Psoas muscle (tissue), 8 donors: ENCODE measurements at places on chromosomes 12 and 14. TPM values are rescaled to one million over a fixed set of nuclear protein-coding genes. Genes with fewer than 3 reads are reported as not detected.

- no peaks in the 10 kb centered on the region for H3K4me1 ChIP-seq
- H3K4me3 ChIP-seq: no peak overlapping the region
- no peaks in the 10 kb centered on the region for H3K27me3 ChIP-seq
- no peaks in the 10 kb centered on the region for H3K36me3 ChIP-seq
- H3K27ac ChIP-seq: no peak overlapping the region
Observed at GRCh38 chr14:37241198-37241597, 43.5 kb downstream of the MIPOL1 start.

GRCh38 chr12:64255249-64255648, 33.2 kb upstream of the KICS2 start:
- H3K27me3 ChIP-seq: no peaks in the 10 kb centered on the region
- DNase-seq: no peak
- no peaks in the 10 kb centered on the region for H3K36me3 ChIP-seq
- H3K4me3 ChIP-seq: no peak overlapping the region

DNA sequence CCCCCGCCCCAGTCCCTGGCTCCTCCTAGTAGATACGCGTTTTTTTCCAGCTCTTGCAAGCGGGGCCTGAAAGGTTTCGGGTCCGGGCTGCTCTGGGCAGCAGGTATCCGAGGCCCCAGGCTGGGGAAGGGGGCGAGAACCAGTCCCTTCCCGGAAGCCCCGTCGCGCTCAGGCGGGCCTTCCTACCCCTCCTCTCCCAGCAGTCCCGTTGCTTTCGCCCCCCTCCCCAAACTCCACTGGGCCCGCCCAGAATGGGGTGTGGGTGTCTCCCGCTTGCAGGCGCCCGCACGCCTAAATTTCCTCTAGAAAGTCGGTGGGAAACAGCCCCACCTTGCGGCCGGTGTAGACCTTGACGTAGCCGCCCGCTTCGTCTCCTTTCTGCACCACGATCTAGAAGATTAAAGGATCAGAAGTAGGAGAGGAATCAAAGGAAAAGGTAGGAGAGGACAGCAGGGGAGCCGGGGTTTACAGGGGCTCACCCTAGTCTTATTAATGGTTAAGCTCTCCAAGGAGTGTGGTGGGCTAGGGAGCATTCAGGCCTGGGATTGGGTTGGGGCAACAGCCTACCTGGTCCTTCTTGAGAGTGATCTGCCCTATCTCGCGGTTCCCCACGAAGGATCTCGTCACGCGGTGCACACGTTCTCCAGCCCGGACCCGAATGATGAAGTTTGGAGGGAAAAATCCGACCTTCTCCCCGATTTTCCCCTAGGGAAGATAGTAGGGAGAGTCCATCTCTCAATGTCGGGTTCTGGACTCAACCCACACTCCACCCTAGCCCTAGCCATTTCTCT, 7.3 kb downstream of the STAC3 start:
- peaks cover 67% of the 10 kb centered on the region for H3K4me1 ChIP-seq
- peaks cover 5% of the 10 kb centered on the region for H3K27me3 ChIP-seq
- H3K27ac ChIP-seq: peak overlapping the region; percentile 68
- peaks cover 54% of the 10 kb centered on the region for H3K36me3 ChIP-seq
- peak; percentile 81 for DNase-seq

DNA sequence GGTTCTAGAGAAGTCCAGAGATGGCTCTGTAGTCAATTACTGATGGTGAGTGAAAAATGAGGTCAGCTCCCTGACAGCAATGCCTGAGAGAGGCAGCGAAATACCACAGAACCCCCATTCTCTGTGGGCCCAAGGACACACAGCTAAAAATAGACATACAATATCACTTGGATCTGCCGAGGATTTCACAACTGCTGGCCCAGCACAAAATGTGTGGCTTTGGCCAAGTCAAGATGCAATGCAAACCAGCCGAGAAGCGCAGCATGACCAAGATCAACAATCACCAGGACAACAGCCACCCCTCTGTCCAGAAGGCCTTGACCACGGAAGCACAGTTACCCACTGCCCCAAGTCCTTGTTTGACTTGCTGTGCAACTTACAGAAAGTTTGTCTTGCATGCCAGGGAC, 52.2 kb downstream of the CKAP4 start:
- no peaks in the 10 kb centered on the region for H3K36me3 ChIP-seq
- no peaks in the 10 kb centered on the region for H3K27me3 ChIP-seq
- peak overlapping the region; percentile 62 for H3K27ac ChIP-seq
- H3K4me3 ChIP-seq: no peak overlapping the region
- DNase-seq: peak; percentile 91
- peaks cover 46% of the 10 kb centered on the region for H3K4me1 ChIP-seq

DNA sequence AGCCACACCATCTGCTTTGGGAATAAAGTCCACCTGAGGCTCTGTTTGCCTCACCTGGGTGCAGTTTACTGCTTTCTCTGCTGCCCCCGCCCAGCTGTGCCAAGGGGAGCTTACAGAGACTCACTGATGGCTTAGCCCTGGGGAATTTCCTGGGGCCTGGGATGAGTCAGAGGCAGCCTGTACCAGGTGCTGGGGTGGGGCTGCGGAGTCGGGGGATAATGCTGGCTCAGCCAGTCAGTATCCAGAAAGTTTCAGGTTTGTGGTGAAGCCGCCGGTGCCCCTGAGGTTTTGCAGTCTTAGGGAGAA, 22.3 kb downstream of the PLEKHG3 start:
- H3K27ac ChIP-seq: no peak overlapping the region
- H3K4me3 ChIP-seq: no peak overlapping the region
- H3K27me3 ChIP-seq: no peaks in the 10 kb centered on the region
- no peak for DNase-seq
- peaks cover 15% of the 10 kb centered on the region for H3K36me3 ChIP-seq

DNA sequence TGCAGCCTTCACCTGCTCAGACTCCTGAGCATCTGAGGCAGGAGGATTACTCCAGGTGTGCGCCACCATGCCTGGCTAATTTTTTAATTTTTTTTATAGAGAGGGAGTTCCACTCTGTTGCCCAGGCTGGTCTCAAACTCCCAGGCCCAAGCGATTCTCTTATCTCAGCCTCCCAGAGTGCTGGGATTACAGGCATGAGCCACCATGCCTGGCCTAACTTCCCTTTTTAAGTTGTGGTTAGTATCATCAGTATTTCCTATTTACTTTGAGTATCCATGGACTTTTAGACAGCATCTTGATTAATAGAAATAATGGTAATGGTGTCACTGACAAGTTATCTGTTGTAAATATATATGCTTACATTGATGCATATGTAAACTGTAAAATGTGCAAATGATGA, 116.9 kb downstream of the FGD4 start:
- DNase-seq: no peak
- peaks cover 21% of the 10 kb centered on the region for H3K4me1 ChIP-seq
- H3K4me3 ChIP-seq: no peak overlapping the region
- H3K27me3 ChIP-seq: no peaks in the 10 kb centered on the region
- H3K36me3 ChIP-seq: no peaks in the 10 kb centered on the region

GRCh38 chr12:65754744-65755595, 69.3 kb upstream of the HMGA2 start:
- H3K27me3 ChIP-seq: no peaks in the 10 kb centered on the region
- no peak for DNase-seq
- no peaks in the 10 kb centered on the region for H3K36me3 ChIP-seq
- H3K27ac ChIP-seq: no peak overlapping the region
- H3K4me3 ChIP-seq: no peak overlapping the region

DNA sequence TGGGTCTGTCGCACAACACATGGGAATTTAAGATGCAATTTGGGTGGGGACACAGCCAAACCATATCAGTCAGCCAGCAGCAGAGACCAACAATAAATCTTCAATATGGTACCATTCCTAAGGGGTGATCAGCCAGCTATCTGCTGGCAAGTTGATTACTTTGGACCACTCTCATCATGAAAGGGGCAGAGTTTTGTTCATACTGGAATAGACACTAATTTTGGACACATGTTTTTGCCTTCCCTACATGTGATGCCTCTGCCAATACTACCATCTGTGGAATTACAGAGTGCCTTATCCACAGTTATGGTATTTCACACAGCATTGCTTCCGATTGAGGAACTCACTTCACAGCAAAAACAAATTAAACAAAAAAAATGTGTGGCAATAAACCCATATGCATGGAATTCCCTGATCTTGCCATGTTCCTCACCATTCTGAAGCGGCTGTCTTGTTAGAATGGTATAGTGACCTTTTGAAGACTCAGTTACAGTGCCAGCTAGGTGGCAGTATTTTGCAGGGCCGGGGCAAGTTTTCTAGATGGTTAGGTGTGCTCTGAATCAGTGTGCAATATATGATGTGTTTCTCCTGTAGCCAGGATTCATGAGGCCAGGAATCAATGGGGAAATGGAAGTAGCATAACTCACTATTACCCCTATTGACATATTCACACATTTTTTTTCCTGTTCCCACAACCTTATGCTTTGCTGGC, 179.0 kb upstream of the IGF1 start:
- no peaks in the 10 kb centered on the region for H3K27me3 ChIP-seq
- H3K27ac ChIP-seq: no peak overlapping the region
- no peak for DNase-seq
- H3K36me3 ChIP-seq: no peaks in the 10 kb centered on the region

GRCh38 chr12:70251226-70251625, 8.0 kb downstream of the CNOT2 start:
- H3K4me1 ChIP-seq: peaks cover 79% of the 10 kb centered on the region
- no peaks in the 10 kb centered on the region for H3K36me3 ChIP-seq
- H3K4me3 ChIP-seq: no peak overlapping the region
- H3K27me3 ChIP-seq: no peaks in the 10 kb centered on the region
- H3K27ac ChIP-seq: no peak overlapping the region

DNA sequence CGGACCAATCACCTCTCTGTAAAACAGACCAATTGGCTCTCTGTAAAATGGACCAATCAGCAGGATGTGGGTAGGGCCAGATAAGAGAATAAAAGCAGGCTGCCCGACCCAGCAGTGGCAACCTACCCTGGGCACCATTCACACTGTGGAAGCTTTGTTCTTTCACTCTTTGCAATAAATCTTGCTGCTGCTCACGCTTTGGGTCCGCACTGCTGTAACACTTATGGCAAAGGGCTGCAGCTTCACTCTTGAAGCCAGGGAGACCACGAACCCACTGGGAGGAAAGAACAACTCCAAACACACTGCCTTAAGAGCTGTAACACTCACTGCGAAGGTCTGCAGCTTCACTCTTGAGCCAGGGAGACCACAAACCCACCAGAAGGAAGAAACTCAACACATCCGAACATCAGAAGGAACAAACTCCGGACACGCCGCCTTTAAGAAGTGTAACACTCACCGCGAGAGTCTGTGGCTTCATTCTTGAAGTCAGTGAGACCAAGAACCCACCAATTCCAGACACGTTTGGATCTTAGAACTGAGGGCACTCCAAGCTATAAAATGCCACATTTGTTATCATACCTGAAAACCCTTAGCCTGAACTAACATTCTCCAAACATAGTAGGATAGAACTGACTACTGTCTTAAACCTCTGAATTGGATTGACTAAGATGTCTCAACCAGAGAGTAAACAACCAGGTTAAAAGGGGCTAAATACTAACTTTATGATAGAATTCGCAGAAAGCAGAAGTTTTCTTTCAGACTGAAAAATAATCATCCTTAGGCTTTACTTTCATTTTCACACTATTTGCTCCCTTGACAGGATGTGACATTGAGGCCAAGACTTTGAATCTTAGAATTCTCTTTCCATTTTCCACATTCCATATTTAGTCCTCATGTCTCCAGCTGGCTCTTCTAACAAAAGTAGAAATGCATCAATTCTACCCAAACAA, 33.6 kb downstream of the CDKL1 start:
- peak overlapping the region; percentile 33 for H3K4me3 ChIP-seq
- H3K4me1 ChIP-seq: no peaks in the 10 kb centered on the region
- peak overlapping the region; percentile 30 for H3K27ac ChIP-seq
- H3K27me3 ChIP-seq: no peaks in the 10 kb centered on the region
- DNase-seq: no peak

DNA sequence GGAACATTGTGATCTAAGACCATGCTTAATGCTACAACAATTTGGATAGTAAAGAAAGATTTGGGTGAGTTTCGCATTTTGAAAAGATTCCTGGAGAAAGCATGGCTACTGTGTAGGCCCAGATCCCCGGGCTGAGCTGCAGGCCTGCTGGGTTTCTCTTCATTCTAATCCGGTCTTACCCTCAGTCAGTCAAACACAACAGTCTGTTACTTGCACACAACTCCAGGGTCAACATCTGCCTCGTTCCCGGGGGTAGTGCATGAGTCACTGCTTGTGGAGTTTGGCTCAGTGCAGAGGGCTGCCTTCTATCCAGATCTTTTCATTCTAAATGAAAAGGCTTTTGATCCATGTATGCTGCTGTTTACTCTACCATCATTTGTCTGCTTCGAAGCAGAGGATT, 60.4 kb upstream of the SEL1L start:
- no peaks in the 10 kb centered on the region for H3K27me3 ChIP-seq
- H3K4me3 ChIP-seq: no peak overlapping the region
- H3K36me3 ChIP-seq: no peaks in the 10 kb centered on the region

DNA sequence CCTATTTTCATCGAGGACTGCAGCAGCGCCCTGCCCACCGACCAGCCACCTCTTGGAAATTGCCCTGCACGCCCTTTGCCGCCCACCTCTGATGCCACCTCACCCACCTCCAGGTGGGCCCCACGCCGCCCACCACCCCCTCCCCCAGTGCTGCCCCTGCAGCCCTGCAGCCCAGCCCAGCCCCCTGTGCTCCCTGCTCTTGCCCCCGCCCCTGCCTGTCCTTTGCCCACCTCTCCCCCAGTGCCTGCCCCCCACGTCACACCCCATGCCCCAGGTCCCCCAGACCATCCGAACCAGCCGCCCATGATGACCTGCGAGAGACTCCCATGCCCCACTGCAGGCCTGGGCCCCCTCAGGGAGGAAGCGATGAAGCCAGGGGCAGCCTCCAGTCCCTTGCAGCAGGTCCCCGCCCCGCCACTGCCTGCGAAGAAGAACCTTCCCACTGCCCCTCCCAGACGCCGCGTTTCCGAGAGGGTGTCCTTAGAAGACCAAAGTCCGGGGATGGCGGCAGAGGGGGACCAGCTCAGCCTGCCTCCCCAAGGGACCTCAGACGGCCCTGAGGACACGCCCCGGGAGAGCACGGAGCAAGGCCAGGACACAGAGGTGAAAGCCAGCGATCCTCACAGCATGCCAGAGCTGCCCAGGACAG, 96.5 kb downstream of the LGMN start:
- DNase-seq: peak; percentile 52
- no peak overlapping the region for H3K4me3 ChIP-seq
- H3K36me3 ChIP-seq: no peaks in the 10 kb centered on the region
- H3K4me1 ChIP-seq: no peaks in the 10 kb centered on the region
- no peaks in the 10 kb centered on the region for H3K27me3 ChIP-seq

DNA sequence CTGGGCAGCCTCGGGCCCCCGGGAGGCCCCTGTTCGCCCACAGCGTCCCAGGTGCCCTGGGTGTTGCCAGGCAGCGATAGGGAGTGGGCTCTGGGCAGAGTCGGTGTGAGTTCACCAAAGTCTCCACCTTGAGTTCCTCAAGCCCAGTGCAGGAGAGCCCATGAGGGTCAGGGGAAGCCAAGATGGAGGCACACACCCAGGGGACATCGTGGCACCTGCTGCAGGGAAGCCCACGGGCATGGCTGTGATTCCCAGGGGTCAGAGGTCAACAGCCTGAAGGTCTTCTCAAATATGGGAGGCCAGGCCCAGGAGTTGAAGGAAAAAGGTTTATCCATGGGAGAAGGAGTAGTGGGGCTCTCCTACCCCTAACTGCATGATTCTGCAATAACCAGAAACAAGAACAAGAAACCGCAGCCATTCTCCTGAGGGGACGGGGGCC, 148.8 kb downstream of the ADGRD1 start:
- no peak overlapping the region for H3K4me3 ChIP-seq
- H3K27ac ChIP-seq: no peak overlapping the region
- H3K36me3 ChIP-seq: no peaks in the 10 kb centered on the region
- H3K27me3 ChIP-seq: no peaks in the 10 kb centered on the region

- H3K36me3 ChIP-seq: no peaks in the 10 kb centered on the region
- H3K27ac ChIP-seq: no peak overlapping the region
- no peaks in the 10 kb centered on the region for H3K27me3 ChIP-seq
- H3K4me3 ChIP-seq: no peak overlapping the region
Observed at GRCh38 chr12:25852792-25853191, 105.7 kb upstream of the RASSF8 start.

Gene GUCY2C
- not detected for total RNA-seq

Gene AQP5
- not detected for total RNA-seq

Gene ASB2
- total RNA-seq: 230 TPM

Gene RAD51AP1
- 0.42 TPM for total RNA-seq

Gene ZBTB25
- total RNA-seq: 10.2 TPM
